Omental fat pad (tissue), 4 donors: ENCODE measurements at places on chromosomes 1 and 21.

- no peak for DNase-seq
These were observed 490.5 kb downstream of the SIPA1L2 start for GRCh38 chr1:232139444-232139843.

DNA sequence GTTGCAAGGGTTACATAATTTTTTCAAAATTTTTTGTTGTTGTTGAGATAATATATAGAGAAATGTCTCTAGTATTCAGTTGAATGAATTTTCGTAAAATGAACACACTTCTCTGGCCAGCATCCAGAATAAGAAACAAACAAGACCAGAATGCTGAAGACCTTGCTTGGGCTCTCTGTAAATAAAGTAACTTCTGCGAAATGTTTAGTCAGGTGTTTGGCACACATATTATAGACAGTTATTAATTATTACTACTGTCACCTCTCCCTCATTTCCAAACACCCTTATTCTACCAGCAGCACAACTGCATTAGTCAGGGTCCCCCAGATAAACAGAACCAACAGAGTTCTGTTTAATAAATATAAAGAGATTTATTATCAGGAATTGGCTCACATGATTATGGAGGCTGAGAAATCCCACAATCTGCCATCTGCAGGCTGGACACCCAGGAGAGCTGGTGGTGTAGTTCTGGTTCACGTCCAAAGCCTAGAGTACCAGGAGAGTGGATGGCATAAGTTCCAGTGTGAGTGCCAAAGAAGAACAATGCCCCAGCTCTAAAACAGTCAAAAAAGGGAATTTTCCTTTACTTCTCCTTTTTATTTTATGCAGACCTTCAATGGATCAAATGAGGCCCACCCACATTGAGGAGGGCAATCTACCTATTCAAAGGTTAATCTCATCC is 44.1 kb upstream of the KCND3 start:
- no peak for DNase-seq

GRCh38 chr1:21492356-21492625 is 16.9 kb upstream of the ALPL start:
- no peak for DNase-seq

GRCh38 chr1:110055493-110056284 is 14.8 kb downstream of the ALX3 start:
- no peak for DNase-seq

GRCh38 chr21:34141373-34141772 is 68.0 kb downstream of the MRPS6 start:
- DNase-seq: no peak

DNA sequence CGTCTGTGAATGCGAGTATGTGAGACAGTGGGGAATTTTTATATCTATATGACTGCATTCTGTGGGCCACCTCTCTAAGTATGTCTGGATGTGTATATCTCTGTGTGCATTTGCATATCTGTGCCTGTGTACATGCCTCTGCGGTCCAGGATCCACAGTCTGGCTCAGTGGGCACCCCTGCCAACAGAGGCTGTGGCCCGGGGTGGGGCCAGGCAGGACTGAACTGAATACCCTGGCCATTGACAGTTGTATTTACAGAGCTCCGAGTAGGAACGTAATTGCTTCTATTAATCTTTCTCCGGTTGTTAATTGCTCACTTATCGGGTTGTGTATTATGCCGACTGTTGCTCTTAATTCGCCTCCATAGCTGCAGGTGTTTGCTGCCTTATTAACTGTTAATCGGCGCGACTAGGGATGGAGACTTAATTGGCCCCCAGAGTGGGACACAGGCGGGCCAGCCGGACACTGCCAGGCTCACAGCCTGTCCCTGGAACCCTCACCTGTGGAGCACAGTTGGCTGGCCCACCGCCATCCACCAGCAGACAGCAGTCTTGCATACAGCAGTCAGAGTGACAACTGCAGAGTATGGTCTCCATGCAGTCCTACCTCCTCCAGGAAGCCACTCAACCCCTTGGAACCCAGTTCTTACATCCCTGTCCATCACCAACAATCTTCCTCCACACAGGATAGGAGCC is 22.4 kb upstream of the ADGRB2 start:
- DNase-seq: no peak

DNA sequence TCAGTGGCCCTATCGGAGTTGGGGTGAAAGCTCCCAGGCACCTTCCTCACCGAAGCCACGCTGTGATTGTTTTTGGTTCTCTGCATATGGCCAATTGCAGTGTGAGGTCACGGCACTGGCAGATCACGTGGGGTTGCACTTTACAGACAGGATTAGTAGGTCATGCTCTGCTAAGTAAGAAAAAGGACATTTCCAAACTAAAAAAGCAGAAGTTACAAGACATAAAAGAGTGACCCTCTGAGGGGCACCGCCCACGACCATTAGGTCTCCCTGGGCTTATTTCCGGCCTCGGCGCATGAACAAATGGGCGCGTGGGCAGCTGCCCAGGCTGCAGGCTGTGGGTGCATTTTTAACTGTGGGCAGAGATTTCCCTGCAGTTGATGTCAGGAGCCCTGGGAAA is 2.0 kb downstream of the CAPN9 start:
- DNase-seq: no peak

DNA sequence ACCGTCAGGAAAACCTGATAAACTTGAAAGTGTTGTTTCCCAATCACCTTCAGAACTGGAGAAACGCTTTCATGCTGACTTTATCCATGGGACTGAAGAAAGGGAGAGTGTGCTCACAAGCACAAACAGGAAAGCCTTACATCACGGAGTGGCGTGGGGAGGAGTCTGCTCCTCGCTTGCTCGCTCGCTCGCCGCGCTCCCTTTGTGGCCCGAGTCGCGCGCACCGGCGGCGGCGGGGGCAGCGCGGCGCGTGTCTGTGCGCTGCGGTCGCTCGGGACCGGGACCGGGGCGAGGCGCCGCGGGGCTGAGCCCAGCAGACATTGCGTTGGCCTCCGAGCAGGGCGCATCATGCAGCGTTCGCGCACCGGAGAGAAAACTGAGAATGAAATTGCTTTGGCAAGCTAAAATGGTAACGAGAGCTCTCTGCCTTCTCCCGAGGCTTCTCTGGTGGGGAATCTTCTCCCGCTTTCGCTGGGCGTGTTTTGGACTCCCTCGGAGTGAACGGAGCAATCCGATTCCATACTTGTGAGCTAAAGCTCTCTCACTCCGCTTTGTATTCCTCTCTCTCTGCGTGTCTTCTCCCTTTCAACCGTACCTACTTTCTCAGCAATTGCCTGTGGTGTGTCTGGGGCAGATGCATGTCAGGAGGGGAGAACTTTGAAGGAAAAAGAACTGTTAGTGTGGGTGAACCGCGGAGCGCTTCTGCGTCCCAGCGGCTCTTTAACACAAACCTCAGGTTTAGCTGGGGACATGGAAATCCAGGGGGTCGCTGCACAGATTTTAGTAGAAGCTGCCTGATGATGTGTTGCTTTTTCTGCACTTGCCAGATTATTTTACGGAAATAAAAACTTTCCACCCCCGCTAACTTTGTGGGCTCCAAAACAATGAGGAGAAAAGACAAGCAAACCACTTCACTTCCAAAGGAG is at the start of gene RGL1:
RGL1 (plus strand) TSS at position 205 of the 926 bp plus-strand sequence; CDS start at position 383, 178 bp downstream.
- no peak for DNase-seq

- DNase-seq: no peak
These were observed 40.2 kb upstream of the PARP1 start for GRCh38 chr1:226447932-226448665.

DNA sequence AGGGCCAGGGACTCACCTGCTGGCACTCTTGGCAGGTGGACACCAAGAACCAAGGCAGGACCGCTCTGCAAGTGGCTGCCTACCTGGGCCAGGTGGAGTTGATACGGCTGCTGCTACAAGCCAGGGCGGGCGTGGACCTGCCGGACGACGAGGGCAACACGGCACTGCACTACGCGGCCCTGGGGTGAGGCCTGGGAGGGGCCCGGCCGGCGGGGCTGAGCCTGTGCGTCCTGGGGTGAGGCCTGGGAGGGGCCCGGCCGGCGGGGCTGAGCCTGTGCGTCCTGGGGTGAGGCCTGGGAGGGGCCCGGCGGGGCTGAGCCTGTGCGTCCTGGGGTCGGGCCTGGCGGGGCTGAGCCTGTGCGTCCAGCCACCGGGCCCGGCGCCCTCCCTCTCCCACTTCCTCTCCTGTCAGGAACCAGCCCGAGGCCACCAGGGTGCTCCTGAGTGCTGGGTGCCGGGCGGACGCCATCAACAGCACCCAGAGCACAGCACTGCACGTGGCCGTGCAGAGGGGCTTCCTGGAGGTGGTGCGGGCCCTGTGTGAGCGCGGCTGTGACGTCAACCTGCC is 4.6 kb upstream of the MMP23B start:
- no peak for DNase-seq

DNA sequence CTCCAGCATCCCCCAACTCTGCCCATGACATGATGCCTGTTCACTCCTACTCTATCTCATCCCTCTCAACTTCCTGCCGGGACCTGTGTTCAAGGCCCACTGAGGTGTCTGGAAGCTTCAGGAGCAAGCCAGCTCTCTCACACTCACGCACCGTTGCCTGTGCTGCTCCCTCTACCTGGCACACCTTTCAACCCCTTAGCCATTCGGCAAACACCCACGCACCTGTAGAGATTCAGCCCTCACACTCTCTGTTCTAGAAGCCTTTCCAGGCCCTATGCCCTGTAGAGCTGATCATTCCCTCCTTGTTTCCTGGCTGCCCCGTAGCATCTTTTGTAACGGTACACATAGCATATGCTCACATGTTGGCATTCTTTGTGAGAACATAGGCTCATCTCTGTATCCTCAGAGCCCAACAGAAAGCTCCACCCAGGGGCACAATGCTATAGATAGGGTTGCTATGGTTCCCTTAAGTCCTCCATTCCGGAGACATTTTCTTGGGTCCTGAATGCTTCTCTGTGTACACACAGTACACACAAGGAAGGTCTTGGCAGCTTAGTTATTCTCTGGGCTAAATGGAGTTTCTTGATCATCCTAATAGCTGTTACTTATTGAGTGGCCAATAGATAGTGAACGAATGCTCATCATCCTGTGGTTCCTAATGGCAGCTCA is 1.3 kb downstream of the C8B start:
- DNase-seq: no peak

GRCh38 chr1:66933887-66934700 is 9.3 kb downstream of the MIER1 start:
- DNase-seq: no peak

DNA sequence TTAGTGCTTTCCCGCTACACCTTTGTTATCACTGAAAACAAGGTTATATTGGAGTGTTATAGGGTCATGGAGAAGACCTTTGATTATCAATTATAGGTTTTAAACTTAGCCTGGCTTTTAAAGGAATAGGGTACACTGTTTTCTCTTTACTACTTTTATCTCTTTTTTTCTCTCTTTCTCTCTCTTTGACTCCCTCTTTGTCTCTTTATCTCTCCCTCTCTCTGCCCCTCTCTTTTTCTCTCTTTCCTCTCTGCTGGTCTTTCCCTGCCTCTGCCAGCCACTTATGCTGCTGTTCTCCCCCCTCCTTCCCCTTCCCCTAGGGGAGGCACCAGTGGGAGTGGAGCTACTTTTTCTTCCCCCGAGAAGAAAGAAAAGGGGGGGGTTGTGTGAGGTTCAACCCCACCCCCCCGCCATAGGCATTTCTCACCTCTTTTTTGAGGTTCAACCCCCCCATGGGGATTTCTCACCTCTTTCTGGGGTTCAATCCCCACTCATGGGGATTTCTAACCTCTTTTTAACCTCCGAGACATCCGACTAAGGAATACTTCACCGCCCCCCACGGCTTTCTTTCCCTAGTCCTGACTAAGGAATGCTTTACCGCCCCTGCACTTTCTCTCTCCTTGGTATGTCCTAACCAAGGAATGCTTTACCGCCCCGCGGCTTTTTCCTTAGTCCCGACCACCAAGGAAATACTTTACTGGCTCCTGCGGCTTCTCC is 17.2 kb upstream of the ZBTB8B start:
- no peak for DNase-seq

DNA sequence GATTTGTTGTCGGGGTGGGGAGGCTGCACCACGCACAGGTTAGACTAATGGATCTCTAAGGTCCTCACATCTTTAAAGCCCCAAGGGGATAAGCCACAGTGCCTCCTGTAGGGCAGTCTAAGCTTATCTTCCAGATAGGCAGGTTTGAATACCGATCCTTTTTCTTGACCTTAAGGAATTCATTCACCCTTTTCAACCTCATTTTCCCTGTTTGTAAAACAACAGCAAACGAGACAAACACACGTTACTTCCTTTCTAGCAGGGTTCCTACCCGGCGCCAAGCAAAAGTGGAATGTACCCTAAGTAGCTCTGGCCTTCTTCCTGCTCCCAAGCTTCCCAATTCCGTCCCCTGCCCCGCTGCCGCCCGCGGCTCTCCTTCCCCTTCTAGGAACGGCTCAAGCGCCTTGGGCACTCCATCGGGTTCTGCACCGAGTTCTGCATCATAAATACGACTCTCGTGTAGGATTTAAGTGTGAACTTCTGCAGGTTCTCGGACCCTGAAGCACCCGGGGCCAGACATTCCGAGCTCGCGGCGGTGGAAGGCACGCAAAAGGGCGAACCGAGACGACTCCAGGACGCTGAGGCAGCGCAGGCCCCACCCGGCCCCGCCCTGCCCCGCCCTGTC is 548 bp upstream of the CDC20 start:
- no peak for DNase-seq

- no peak for DNase-seq
These were observed 37.3 kb downstream of the PLEKHO1 start for GRCh38 chr1:150186789-150187559.

- DNase-seq: no peak
These were observed 244.7 kb downstream of the SIPA1L2 start for GRCh38 chr1:232385221-232385620.
